ENCODE measurements at places on chromosomes 7 and 10. TPM values are rescaled to one million over a fixed set of nuclear protein-coding genes. Genes with fewer than 3 reads are reported as not detected.

Gene TET1
- not detected for polyA plus RNA-seq

Gene SFRP4
- polyA plus RNA-seq: not detected

Gene PSPH
- polyA plus RNA-seq: 6.1 TPM

Gene ZNF467
- polyA plus RNA-seq: not detected

Gene NRF1
- 32.4 TPM for polyA plus RNA-seq

Gene PRKG1
- not detected for polyA plus RNA-seq

Gene GPR26
- polyA plus RNA-seq: not detected

Gene HOXA6
- not detected for polyA plus RNA-seq

Gene LIPN
- polyA plus RNA-seq: not detected

Gene OR13A1
- 4.0 TPM for polyA plus RNA-seq

Gene CFAP70
- not detected for polyA plus RNA-seq

Gene TUBAL3
- polyA plus RNA-seq: not detected

Gene MMP21
- polyA plus RNA-seq: not detected

Gene CH25H
- 0.24 TPM for polyA plus RNA-seq

Gene GIMAP6
- 0.31 TPM for polyA plus RNA-seq

Gene WIPF3
- not detected for polyA plus RNA-seq
